Kidney capillary endothelial cell (primary cell): ENCODE measurements at places on chromosomes 6 and 20.
A peak's percentile ranks its signal among the peaks of the same experiment; 100 is the strongest.

DNA sequence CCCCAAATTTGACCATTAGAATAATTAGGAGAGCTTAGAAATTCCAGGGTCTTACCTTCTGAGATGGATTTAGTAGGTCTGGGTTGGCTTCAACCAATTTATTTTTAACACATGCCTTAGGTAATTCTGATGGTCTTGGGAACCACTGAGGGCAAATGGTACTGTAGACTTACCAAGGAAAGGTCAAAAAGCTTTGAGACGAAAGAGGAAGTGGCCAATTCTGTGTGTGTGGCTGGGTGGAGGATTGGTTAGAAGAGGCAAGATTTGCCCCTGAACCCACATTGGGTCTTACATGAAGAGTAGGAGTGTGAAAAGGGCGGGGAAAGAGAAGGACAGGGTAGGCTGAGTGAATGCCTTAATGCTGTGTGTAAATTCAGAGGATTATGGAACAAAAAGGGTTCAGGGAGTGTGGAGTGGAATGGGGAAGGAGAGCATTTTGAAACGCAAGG is 2.7 kb downstream of the ITCH start:
- DNase-seq, result no peak

DNA sequence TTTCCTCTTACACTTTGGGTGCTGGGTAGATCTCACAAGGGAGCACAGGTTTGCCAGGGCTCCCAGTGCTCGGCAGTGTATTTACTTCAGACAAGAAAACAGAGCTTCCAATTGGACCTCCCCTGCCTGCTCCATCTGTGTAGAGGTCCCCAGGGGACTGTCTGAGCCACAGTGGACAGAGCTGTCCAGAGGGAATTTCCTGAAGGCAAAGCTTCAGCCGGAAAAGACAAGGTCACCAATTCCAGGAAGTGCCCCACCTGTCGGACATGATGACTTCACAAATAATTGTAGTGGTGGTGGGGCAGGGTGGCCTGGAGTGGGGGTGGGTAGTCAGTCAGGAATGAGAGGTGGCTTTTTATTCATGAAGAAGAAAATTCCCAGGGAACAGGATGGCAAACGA is 18.6 kb downstream of the ADGRF5 start:
- DNase-seq, result peak; percentile 78

GRCh38 chr6:169805242-169805838 is 53.9 kb downstream of the ERMARD start:
- DNase-seq, result no peak

- DNase-seq, result no peak
Observed at GRCh38 chr6:116974526-116975316, 97.7 kb downstream of the RFX6 start.

GRCh38 chr20:31712564-31713311 is 9.9 kb downstream of the BCL2L1 start:
- DNase-seq, result peak; percentile 88

DNA sequence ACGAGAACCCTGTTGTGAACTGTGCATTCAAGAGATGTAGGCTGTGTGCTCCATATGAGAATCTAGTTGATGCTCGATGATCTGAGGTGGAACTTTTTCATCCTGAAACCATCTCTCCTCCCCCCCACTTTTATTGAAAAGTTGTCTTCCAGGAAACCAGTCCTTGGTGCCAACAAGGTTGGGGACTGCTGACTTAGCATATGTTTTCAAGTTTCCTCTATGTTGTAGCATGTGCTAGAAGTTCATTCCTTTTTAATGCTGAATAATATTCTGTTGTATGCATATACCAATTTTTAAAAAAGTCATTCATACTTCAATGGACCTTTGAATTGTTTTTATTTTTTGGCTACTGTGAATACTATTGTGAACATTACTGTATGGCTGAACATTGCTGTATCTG is 27.2 kb downstream of the CARMIL1 start:
- no peak for DNase-seq

GRCh38 chr6:29557320-29557719 is 2.2 kb downstream of the UBD start:
- no peak for DNase-seq

DNA sequence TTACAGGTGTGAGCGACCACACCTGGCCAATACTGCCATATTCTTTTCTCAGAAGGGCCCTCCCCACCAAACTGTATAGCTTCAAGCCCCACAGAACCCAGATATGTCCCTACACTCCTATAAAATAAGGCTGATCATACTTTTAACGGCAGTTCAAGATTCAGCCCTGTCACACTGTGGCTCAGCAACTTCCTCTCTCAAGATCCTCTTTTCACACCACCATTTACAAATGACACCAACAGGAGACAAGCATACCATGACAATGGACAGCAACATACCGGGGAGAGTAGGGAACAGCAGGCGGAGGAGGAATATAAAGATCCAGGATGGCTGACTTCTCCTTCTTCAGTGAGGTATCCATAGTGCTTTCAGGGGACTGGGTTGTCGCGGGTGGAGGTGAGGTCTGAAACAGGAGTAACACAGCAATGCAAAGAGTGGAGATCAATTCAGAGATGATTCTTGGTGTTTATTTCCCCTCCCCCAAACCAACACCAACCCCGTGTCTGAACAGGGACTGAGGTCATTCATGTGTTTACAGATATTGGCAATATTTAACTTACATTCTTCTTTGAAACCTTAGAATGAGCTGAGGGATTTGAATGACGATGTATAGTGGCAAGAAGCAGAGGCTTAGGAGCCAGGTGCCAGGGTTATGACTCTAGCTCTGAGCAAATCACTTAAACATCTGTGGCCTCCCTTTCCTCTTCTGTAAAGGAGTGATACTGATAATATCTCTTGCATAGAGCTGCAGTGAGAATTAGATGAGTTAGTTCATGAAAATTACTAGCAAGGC is 57.6 kb upstream of the IPCEF1 start:
- no peak for DNase-seq

GRCh38 chr20:11496380-11496779 is 421.3 kb upstream of the BTBD3 start:
- DNase-seq, result no peak

- DNase-seq, result no peak
Observed at GRCh38 chr20:34986311-34987287, 30.9 kb downstream of the MYH7B start.

- DNase-seq, result no peak
Observed at GRCh38 chr6:105874835-105875626, 211.1 kb upstream of the PRDM1 start.

DNA sequence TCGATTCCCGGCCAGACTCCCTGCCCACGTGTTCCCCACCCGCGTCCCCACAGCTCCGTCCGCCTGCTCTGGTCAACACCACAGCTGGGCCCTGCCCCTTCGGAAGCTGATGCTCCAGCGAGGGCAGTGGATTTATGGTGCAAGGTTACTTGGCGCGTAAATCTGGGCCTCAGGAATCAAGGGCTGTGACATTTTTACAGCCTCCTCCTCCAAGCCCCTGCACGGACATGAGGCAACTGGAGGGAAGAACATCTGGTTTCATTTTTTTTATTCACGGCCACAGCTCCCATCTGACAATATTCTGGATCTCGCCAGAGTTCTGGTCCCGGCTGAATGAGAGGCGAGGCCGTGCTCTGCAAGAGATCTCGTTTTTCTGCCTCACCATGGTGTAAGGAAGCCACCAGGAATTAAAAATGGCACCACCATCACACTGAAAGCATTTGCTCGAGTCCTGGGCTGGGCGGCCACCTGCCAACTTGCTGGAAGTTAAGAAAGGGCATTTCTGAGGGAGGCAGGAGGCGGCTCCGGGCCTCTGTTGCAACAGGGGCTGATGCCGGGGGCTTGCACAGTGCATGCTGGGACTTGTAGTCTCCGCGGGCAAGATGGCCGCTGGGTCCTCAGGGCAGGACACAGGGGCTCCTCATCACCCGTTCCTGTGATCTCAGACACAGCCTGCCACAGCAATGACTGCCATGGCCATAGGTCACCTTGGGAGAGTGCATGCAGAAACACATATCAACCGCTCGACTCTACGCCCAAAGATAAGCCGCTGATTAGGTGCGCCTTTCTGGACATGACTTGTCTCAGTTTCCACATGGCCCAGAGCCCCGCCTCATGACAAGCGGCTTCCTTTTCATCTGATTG is 148.5 kb downstream of the LY86 start:
- no peak for DNase-seq

DNA sequence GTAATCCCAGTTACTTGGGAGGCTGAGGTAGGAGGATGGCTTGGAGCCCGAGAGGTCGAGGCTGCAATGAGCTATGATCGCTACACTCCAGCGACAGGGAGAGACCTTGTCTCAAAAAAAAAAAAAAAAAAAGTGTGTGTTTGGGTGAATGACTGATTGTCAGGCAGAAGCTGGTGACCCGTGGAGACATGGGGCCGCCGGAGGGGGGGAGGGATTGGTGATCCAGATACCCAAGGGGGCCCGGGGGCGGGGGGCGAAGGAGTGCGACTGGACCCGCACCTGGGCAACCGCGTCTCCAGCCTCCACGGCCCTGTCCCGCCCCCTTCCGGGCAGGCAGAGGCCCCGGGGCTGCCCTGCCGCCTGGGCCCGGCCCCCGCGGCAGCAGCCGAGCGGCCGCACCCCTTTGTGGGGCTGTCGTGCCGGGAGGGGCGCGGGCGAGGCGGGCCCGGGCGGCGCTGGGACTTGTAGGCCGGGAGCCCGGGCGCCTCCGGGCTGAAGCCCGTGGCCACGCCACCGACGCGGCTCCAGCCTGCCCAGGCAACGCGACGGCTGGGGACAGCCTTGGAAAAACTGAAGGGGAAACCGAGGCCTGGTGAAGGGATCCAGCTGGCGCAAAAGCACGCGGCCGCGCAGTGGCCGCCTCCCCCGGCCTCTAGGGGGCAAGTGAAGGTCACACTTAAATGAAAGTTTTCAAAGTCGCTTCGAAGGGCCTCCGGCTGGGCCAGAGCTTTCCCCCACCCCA is 2.1 kb upstream of the RBM38 start:
- peak; percentile 26 for DNase-seq
